ENCODE measurements at places on chromosomes 3 and 15. TPM values are rescaled to one million over a fixed set of nuclear protein-coding genes. Genes with fewer than 3 reads are reported as not detected.
A peak's percentile ranks its signal among the peaks of the same experiment; 100 is the strongest.

DNA sequence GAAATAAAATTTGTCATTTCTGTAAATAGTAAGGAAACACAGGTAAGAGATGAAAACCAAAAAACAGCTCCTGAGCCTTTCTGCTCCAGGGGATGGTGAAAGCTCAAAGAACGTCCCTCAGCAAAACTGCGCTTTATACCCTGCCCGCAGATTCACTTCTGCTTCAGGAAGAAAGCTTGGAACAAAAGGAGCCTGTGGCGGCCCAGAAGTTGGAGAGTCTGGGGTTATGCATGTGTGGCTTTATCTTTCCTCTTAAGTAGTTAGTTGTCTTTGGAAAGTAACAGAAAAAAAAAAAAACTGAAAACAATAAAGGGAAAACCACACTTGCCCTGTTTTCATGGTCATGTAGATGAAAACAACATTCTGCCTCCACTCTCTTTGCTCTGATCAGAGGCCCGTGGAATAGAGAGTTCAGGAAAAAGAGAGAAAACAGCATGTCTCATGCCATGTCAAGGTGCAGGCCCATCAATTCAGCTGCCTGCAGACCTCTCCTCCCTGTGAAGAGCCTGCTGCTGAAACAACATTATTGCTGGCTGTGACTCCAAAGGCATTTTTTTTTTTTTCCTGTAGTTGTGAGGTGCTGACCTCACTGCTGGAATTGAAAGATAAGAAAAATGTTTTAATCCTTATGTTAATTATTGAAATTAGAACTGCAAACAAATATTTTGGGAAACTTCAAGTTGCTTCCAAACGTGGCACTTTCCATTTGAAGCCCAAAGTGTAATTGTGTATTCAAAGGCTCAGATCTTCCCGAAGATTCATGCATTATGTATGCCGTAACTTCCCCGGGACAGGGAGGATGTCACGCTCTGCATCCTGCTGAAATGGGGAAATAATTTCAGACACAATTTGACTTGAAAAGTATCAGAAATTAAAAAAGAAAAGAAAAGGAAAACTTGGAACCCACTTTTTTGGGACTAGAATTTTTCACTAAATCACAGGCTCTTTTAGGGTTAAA is 108.4 kb upstream of the ZNF385D start:
- no peak for DNase-seq

GRCh38 chr3:124763644-124764358 is 33.5 kb downstream of the UMPS start:
- DNase-seq = no peak

DNA sequence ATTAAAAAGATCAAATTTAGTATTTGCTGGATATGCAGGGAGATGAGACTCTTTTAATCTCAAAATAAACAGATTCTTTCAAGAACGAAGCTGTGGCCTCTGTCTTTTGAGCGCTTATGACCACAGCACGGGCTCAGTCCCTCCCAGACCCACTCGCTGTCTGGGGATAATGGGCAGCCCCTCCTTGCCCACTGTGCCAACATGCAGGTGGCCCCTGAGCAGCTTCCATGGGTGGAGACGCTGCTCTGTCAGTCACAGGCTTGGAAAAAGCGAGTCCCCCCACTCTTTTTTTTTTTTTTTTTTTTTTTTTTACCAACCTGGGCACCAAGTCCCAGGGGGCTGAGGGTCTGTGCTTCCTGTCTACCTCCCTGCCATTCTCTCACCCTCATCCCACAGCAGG is 150.9 kb downstream of the LRRK1 start:
- DNase-seq = no peak

DNA sequence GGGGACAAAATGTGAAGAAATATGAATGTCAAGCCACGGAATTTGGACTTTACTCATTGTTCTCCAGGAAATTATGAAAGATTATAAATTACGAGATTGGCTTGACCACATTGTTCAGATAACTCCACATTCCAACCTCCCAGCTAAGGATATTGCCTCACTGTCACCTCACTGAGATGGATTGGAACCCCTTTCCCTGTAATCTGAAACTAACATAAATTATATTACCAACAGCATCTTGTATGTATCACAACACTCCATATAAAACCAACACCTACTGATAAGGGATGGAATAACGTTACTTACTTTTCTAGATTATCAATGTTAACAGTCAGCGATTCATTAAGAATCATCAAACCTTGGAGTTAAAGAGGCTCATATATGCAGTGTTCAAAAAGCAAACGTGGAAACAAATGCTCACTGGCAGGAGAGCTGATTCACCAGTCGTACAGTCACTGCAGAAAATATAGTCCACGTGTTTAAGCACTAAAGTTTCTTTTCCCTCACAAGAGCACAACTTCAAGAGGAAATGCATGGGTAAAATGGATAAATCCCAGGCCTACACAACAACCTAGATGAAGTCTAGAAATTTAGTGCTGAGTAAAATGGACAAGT is 451.5 kb downstream of the FGF12 start:
- DNase-seq = no peak

GRCh38 chr3:136979684-136980083 is 21.9 kb downstream of the IL20RB start:
- DNase-seq = no peak

GRCh38 chr15:32736701-32737061 is 18.9 kb downstream of the GREM1 start:
- no peak for DNase-seq

GRCh38 chr3:24496529-24497482 is 2.2 kb upstream of the THRB start:
- DNase-seq = no peak

- no peak for DNase-seq
These were observed 196.3 kb upstream of the PLSCR5 start for GRCh38 chr3:146801492-146801891.

DNA sequence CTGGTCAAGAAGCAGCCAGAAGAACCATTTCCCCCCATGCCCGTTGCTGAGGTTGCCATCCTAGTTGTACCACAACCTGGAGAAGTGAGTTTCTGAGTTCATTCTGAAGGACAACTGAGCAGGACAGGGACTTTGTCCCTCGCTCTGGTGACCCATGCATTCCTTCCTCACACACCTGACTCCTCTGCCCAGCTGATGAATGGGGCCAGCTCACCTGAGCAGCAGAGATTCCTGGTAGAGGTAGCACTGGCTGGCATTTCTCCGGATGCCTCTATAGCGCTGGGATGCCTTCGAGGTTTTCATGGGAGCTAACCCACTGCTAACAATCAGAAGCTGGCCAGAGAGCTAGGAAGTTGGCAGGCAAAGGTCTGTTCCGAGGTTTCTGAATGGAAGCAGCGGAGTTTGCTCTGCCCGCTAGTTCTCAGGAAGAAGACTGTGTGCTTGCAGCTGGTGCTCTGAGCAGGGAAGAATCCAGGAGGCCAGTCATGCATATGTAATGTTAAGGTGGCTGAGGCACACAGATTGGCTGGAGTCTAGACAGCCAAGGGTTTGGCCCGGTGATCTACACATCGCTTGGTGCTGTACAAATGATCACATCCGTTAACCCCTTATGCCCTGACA is at the start of gene TMC3:
Gene TMC3, minus strand, starts transcription at position 439 of the 621 bp plus-strand sequence. Its CDS starts 136 bp downstream, at position 303.
- DNase-seq = peak; percentile 33

DNA sequence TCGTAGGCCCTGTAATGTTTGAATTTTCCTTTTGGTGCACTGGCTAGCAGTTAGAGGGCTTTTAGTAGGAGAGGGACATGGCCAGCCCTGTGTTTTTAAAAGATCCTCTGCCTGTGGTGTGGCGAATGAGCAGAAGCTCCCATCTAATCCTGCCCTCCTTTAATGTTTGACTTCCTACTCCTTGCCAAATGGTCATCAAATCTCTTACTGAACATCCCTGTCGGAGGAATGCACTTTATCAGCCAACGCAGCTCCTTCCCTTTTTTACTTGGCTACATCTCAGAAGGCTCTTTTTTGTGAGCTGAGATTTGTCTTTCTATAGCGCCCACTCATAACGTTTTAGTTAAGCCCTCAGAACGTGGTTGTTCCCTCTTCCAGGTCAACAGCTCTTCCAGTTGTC is 44.8 kb downstream of the MAP2K5 start:
- DNase-seq = no peak

- no peak for DNase-seq
These were observed 437.8 kb downstream of the NTRK3 start for GRCh38 chr15:87818756-87819155.

DNA sequence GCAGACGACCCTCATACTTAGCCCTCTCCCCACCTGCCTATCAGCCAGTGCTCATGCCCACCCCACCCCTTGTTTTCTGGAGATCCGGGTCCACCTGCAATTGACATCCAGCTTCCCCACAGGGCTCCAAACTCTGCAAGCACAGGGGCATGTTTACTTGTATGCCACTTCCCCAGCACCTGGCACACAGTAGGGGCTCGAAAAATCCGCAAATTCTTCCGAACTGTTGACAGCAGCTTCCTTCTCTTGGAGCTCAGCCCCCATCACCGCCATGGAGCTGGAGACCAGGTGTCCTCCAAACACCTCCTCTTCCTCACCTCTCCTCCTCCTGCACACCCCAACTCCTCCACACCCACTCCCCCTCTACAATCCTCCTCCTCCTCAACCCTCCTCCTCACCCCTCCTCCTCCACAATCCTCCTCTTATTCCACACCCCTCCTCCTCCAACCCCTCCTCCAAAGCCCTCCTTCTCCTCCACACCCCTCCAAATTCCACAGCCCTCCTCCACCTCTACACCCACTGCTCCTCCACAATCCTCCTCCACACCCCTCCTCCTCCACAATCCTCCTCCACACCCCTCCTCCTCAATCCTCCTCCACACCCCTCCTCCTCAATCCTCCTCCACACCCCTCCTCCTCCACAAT is 70.4 kb upstream of the BLM start:
- no peak for DNase-seq

DNA sequence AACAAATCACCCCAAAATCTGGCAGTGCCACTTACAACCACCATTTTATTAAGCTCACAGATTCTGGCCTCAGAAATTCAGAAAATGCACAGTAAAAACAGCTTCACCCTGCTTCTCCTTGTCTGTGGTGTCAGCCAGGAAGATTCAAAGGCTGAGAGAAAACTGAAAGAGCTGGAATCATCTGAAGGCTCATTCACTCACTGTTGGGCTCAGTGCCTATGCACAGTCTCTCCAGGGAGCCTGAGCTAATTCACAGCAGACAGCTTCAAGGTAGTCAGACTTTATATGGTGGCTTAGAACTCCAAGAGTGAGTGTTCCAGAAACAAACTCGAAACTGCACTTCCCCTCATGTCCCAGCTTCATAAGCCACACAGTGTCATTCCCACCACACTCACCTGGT is 16.5 kb upstream of the PLOD2 start:
- no peak for DNase-seq

DNA sequence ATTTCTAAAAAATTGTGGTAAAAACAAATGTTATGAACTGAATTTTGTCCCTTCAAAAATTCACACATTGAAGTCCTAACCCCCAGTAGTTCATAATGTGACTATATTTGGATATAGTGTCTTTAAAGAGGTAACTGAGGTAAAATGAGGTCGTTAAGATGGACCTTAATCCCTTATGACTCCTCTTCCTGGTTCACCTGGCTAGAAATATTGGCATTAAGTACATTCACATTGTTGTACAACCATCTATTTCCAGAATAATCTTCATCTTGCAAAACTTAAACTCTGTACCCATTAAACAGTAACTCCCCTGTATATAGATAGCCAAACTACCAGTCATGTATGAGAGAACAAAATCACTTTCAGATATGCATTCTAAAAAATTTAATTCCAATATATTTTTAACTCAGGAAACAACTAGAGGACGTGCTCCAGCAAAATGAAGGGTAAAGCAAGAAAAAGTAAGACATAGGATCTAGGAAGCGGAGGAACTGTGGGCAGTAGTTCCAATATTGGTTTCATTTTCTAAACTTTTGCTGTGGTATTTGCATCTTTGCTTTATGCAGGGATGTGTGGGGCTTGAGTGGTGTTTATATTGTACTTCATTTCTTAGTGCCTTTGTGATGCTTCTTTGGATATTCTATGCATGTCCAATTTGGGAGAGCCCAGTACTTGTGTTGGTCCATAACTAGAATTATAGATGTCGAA is 36.7 kb upstream of the IL20RB start:
- no peak for DNase-seq

- no peak for DNase-seq
These were observed 26.6 kb downstream of the GOLM2 start for GRCh38 chr15:44315126-44315525.

The ITIH1 gene
- total RNA-seq = 0.18 TPM

The MFN1 gene
- total RNA-seq = 95.7 TPM

The BOC gene
- 88.6 TPM for total RNA-seq

The SH2D7 gene
- not detected for total RNA-seq
